ENCODE measurements at places on chromosomes 6 and 20. TPM values are rescaled to one million over a fixed set of nuclear protein-coding genes. Genes with fewer than 3 reads are reported as not detected.

The C2 gene
- polyA plus RNA-seq, result not detected

The ARHGAP40 gene
- polyA plus RNA-seq, result not detected

The RIPPLY2 gene
- polyA plus RNA-seq, result not detected

The BPIFA3 gene
- polyA plus RNA-seq, result not detected

The RWDD2A gene
- polyA plus RNA-seq, result 4.1 TPM

Measured in naive thymus-derived CD4-positive, alpha-beta T cell (primary cell).